ENCODE measurements at places on chromosomes 16 and 17. TPM values are rescaled to one million over a fixed set of nuclear protein-coding genes. Genes with fewer than 3 reads are reported as not detected.

The UBALD1 gene
- total RNA-seq = 36.6 TPM

The RAPGEFL1 gene
- total RNA-seq = 3.6 TPM

The SCPEP1 gene
- 50.8 TPM for total RNA-seq

The PFAS gene
- 30.2 TPM for total RNA-seq

The TAT gene
- total RNA-seq = 0.35 TPM

The MYOCD gene
- 11.9 TPM for total RNA-seq

The PLLP gene
- total RNA-seq = 0.02 TPM

The FKBP10 gene
- 584 TPM for total RNA-seq

The KRT33A gene
- not detected for total RNA-seq

The CD79B gene
- total RNA-seq = not detected

The TXNL4B gene
- total RNA-seq = 8.7 TPM

The HCRT gene
- not detected for total RNA-seq

The CEP295NL gene
- 0.67 TPM for total RNA-seq

The NAGS gene
- 0.41 TPM for total RNA-seq

The WNT3 gene
- total RNA-seq = 4.9 TPM

The METRN gene
- total RNA-seq = 58.5 TPM

The FOXL1 gene
- total RNA-seq = 10.1 TPM

The PDF gene
- 16.2 TPM for total RNA-seq

The SLC5A11 gene
- not detected for total RNA-seq
